ENCODE measurements at places on chromosomes 5 and 9.

DNA sequence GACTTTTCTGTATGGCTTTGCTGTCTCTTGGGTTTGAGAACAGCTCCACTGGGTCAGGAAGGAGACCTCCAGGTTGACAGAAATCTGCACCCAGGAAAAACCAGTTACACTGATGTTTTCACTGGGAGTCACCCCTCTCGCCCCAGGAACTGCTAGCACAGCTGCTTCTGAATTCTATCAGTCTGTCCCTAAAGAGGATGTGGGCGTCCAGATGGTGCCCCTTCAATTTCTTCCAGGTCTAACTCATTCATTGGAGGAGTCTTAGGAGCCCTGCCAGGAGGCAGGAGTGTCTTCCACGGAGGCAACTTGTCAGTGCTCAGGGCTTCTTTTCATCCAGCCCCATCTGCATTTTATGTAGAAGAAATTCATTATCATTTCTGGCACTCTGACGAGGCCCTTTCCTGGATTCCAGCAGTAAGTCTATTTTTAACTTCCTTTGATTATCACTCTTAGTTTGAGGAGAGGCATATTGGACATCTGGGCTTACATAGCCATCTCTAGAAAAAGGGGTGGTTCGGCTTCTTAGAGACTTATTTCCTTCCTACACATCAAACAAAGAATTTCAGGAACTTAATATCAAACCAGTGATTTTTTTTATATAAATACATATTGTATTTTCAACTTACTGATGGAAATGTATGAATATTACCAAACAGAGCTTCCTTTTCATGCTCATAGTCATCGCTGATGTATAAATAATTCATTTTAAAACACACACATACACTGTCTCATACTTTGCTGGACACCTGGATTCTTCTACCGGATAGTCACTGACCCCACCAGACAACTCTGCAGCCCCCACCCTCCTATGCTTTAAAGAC is 148.8 kb downstream of the IRX2 start:
- no peaks in the 10 kb centered on the region for H3K4me1 ChIP-seq
- no peak for DNase-seq
- H3K27ac ChIP-seq: no peak overlapping the region
- no peak overlapping the region for H3K4me3 ChIP-seq
- no peaks in the 10 kb centered on the region for H3K27me3 ChIP-seq
- H3K36me3 ChIP-seq: no peaks in the 10 kb centered on the region

GRCh38 chr5:99807346-99807745 is 727.8 kb upstream of the FAM174A start:
- H3K4me3 ChIP-seq: no peak overlapping the region
- no peaks in the 10 kb centered on the region for H3K4me1 ChIP-seq
- H3K36me3 ChIP-seq: no peaks in the 10 kb centered on the region
- no peak for DNase-seq

- no peaks in the 10 kb centered on the region for H3K4me1 ChIP-seq
- H3K27me3 ChIP-seq: no peaks in the 10 kb centered on the region
- no peak for DNase-seq
Measured at GRCh38 chr5:178522361-178522760, 67.8 kb downstream of the COL23A1 start.

DNA sequence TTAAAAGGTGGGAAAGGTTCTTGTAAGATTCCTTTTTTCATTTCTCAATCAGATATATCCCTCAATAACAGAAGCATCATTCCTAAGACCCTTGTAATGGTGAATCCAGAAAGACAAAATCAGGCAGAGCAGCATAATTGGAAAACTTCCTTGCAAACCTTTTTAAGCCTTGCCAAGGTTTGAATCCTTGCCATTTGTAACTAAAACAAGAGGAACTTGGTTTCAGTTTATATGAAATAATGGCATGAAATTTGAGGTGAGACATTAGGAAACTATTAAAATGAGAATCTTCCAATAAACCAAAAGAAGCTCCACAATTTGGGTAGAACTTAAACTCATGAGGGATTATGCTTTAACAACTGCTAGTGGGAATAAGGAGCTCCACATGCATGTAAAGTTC is 384.7 kb upstream of the SMC2 start:
- no peaks in the 10 kb centered on the region for H3K27me3 ChIP-seq
- no peak overlapping the region for H3K27ac ChIP-seq
- no peaks in the 10 kb centered on the region for H3K36me3 ChIP-seq

DNA sequence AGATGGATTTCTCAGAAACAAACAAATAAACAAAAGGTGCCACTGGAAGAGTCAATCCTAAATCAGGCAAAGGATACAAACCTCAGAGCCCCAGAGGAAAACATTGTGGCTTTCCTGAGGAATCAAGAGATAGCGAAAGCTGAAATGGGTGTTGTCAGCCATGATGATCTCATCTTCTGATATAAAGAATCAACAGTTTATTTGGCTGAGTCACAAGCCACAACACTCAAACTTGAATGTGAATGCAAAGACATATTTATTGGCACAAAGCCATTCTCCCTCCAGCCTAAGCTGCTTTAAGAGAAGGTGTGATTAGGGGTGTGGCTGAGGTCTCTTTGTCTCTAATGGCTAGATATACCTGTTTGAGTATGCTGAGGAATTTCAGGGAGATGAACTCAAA is 73.3 kb upstream of the NREP start:
- H3K4me1 ChIP-seq: no peaks in the 10 kb centered on the region
- no peak for DNase-seq
- H3K27ac ChIP-seq: no peak overlapping the region
- H3K36me3 ChIP-seq: no peaks in the 10 kb centered on the region
- no peaks in the 10 kb centered on the region for H3K27me3 ChIP-seq

DNA sequence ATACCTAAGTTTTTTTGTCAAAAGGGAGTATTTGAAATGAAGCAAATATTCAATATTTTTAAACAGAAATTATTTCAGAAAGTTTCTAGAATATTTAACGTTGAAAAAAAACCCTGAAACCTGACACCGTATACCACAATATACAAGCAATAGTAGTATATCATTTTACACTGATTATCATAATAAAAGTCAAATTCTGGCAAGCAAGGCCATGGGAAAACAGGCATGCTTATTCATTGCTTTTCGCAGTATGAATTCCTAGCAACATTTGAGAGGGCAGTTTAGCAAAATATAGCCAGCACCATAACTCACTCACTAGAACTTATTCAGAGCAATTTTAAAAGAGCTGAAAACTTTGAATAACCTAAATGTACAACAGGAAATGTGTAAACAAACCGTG is 46.1 kb downstream of the ERAP1 start:
- H3K27me3 ChIP-seq: no peaks in the 10 kb centered on the region
- no peak overlapping the region for H3K27ac ChIP-seq
- DNase-seq: no peak
- no peaks in the 10 kb centered on the region for H3K4me1 ChIP-seq
- H3K36me3 ChIP-seq: peaks cover 53% of the 10 kb centered on the region

DNA sequence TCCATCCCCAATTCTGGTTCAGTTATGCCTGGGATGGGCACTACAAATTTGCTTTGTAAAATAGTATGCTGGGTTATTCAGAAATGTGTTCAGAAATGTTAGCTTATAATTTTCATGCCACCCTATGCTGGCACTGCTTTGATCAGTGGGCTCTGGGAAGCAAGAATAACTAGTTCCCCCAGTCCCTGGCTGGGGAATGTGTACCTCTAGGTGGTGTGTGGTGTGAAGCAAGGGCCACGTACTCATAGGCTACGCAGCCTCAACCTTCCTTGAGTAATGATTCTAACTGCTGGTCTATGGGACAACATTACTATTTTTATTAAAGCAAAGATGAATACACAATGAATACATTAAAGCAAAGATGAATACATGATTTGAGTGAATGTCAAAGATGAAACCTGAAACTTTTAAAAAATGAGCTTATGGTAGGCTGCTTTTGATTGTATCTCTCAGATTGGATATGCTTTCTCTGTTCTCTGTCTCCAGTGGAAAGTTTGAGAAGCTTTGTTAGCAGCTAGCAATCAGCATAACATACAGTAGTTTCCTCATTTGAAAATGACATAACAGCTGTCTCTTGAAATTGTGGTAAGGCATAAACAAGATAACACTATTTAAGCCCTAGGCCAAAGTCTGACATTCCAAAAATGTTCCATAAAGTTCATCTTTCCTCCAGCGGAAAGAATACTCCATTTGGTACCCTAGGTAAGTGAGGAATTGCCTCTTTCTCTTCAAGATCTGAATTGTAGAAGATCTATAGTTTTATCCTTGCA is 174.7 kb upstream of the NFIB start:
- no peaks in the 10 kb centered on the region for H3K4me1 ChIP-seq
- no peak for DNase-seq
- H3K36me3 ChIP-seq: no peaks in the 10 kb centered on the region
- H3K27me3 ChIP-seq: no peaks in the 10 kb centered on the region

DNA sequence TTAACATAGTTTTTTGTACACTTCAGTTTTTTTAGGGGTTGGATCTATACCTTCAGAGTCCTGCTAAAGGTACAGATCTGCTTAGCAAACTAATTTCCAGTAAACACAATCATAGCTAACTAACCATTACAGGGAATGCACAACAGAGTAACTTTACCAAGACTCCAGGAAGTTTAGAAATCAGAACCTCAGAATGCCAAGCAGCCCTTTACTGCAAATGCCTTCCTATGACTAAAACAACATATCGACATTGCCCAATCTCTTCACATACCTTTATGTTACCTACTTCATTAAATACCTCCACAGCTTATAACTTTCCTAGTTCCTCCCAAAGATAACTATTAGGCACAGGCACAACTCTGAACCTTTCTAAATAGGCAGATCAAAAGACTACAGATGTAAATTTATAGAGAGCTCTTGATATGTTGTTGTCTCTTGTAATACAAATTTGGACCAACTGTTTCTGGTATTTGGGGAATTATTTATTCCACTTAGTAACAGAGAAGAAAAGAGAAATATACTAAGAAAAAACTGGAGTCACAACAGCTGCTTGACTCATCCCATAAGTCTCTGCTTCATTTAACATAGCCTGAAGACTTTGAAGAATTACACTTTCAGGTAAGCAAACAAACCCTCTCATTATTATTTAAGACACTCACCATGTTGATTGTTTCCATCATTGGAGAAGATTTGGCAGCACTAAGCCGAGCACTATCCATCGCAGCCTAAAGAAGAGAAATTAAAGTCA is 46.0 kb upstream of the OR2K2 start:
- H3K36me3 ChIP-seq: peaks cover 8% of the 10 kb centered on the region
- no peak overlapping the region for H3K27ac ChIP-seq
- DNase-seq: no peak
- H3K4me1 ChIP-seq: no peaks in the 10 kb centered on the region
- H3K27me3 ChIP-seq: no peaks in the 10 kb centered on the region
